ENCODE measurements at places on chromosomes 2 and 18. TPM values are rescaled to one million over a fixed set of nuclear protein-coding genes. Genes with fewer than 3 reads are reported as not detected.
A peak's percentile ranks its signal among the peaks of the same experiment; 100 is the strongest.

DNA sequence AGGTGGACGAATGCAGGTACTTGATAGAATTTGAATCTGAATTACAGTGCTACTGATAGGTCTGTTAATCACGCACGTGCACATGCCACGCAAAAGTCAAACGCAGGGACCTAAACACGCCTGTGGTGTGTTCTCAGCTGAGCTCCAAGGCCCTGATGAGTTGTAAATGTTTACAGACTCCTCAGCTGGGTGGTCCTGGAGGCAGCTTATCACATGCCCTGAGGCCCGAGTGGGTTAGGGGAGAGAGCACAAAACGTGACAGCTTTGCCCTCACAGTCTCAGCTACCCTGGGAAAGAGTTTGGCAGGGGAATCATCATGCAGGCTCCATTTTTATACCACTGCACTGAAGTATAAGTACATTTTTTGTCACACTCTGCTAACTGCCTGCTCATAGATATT is 68.3 kb upstream of the FAM110C start:
- DNase-seq: no peak

- no peak for DNase-seq
These were observed 33.7 kb downstream of the ABI2 start for GRCh38 chr2:203361922-203362321.

CDK15 gene
- 0.44 TPM for total RNA-seq

- DNase-seq: peak; percentile 67
These were observed 84.0 kb downstream of the LIPG start for GRCh38 chr18:49645841-49646351.

DNA sequence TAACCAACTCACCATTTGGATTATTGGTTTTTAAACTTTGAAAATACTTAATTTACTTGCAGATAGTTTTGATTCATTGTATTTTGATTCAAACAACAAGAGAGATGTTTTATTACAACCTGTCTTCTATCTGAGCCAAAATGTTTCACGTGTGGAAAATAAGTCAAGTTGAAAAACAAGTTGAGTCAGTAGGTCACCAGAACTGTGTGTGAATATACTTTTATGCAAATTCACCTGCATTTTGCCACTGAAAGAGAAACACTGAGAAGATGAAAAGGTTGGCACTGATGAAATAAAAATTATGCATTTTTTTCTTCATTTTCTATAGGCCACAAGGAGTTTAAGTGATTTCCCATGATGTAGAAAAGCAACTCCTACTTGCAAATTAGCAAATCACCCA is 68.3 kb downstream of the ICOS start:
- DNase-seq: no peak

SPP2 gene
- total RNA-seq: not detected

GRCh38 chr18:35466815-35467623 is 30.7 kb downstream of the INO80C start:
- DNase-seq: no peak

DNA sequence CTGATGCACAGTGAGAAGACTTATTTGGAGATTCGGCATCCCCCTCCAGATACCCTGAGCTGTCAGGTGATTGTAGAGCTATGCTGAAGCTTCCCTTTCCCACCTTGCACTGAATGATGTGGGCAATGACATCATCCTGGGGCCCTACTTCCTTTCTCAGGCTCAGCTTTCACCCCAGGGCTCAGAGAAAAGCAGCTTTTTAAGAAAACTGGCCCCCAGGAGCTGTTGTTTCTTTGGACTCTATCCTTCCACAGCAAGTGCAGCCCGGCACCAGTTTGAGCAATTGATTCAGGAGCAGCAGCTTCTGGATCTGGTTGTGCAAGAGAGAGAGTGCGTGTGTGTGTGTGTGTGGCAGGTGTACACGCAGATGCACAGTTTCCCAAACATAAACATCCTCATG is 251.3 kb downstream of the ANAPC1 start:
- DNase-seq: no peak

ITPRIPL1 gene
- total RNA-seq: 1.4 TPM

DNA sequence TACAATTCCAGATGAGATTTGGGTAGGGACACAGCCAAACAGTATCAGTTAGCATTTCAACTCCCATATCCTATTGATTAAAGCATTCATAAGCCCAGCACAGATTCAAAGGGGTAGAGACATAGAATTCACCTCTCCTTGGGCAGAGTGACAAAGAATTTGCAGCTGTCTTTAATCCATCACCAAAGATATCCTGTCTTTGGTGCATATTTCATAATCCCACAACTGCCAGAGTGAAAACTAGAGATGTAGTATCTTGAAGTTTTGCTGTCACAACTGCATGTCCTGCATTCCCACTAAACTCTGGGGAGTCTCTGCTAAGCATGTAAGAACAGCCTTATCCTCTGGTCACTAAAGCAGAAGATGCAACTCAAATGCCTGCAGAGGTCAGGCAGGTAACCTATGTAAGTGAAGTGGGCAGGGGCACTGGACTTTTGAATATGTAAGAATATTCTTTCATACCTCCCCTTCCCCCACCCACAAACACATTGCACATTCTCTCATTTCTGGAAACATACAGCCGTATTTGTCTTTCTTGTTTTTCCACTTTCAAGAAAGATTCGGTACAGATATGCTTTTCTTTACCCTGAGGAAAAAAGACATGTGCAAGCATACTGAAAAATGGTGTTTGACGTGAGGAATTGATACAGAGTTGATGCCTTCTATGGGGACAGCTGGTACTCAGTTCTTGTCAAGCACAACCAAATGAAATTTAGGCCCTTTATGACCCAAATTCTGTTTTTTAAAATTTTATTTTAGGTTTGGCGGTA is 283.1 kb downstream of the SP3 start:
- no peak for DNase-seq
